ENCODE measurements at places on chromosomes 3 and 15. TPM values are rescaled to one million over a fixed set of nuclear protein-coding genes. Genes with fewer than 3 reads are reported as not detected.

- DNase-seq: no peak
Measured at GRCh38 chr3:183265834-183266417, 12.9 kb downstream of the B3GNT5 start.

GRCh38 chr15:59741274-59741906 lies 52.3 kb upstream of the BNIP2 start:
- no peak for DNase-seq

DNA sequence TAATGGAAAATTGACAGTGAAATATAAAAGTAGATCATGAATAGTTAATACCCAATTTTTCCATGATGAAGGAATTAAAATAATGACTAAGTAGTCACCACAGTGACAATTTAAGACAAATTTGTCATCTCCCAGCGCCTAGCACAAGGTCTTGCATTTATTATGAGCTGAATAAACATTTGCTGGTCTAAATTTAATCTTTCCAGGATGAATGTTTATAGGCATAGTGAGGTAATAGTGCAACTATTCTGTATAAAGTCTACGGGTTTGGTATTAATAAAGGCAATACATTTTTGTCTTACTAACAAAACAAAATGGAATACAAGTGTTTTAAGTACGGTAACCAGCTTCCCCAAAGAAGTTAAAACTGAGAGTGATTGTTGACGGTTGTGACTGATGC lies 209.3 kb downstream of the CD47 start:
- DNase-seq: no peak

- no peak for DNase-seq
Measured at GRCh38 chr3:130514681-130515080, 2.3 kb upstream of the COL6A6 start.

DNA sequence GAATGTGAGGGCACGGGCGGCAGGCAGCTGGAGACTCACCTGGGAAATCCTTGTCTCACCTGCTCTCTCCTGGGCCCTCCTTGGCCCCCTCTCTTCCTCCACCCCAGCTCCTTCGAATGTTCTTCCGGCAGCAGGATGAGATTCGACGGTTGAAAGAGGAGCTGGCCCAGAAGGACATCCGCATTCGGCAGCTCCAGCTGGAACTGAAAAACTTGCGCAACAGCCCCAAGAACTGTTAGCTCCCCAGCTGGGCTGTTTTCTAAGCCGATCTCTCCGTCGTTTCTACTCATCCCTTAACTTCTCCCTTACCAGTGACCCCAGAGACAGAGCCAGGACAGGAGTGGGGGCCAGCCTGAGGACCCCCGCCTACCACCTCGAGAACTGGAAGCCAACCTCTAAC lies 95.0 kb downstream of the ANP32A start:
- DNase-seq: no peak

DNA sequence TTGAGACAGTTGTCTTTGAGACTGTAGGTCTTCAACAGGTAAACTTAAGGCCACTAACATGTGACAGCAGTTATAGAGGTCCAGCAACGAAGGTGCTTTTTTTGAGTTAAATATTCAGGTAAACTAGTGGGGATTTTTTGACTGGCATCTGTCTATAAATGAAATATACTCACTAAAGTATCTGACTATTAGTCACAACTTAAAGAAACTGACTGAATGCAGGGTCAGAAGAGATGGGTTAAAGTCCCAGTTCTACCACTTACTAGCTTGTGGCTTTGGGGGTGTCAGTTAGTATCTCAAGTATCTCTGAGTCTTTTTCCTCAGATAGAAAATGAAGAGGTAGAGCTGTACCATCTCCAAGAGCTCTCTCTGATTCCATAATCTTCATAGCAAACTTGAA lies 18.0 kb downstream of the MIX23 start:
- DNase-seq: no peak

The DNAH12 gene
- 0.20 TPM for total RNA-seq

The VPS8 gene
- 59.1 TPM for total RNA-seq

The C3orf33 gene
- total RNA-seq: 2.1 TPM

The GOLGA6L7 gene
- not detected for total RNA-seq

The ARGFX gene
- not detected for total RNA-seq
